Ovary (tissue), 10 donors: ENCODE measurements at places on chromosomes 1 and 21.

- no peak for DNase-seq
These were observed 262.9 kb downstream of the PLA2G4A start for GRCh38 chr1:187091666-187092065.

DNA sequence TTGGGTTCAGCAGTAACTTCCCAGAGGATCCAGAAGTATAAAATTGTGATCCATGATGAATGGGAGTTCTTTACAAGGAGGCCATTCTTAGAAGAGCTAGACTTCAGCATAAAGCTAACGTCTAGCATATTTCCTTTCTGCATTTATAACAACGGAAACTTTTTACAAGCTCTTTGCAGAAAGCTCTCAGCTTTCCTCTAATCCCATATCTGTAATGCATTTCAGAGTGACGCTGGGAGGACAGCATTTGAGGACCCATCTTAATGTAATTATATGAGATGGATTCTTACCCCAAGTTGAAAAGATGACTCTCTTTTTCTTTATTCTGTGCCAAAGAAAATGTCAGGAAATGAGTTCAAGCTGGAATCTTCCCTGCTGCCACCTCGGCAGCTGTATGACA, 132.0 kb upstream of the CACHD1 start:
- DNase-seq, result no peak

GRCh38 chr21:18960306-18960705, 556.7 kb upstream of the TMPRSS15 start:
- DNase-seq, result no peak

- DNase-seq, result no peak
These were observed 163.2 kb upstream of the CACYBP start for GRCh38 chr1:174836543-174836942.

DNA sequence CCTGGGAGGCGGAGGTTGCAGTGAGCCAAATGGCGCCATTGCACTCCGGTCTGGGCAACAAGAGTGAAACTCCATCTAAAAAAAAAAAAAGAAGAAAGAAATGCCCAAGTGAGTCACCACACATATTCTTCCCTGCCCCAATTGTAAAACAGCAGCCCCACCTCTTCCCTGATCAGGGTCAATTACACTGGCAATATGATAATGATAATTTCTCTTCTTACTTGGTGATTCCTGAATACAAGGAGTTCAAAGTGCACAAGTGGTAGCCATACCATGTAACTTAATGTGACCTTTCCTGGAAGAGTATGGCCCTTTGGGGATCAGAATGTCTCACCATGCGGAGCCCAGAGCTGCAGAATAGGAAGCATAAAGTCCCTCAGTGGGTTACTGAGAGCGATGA, 11.8 kb upstream of the CGN start:
- DNase-seq, result no peak

GRCh38 chr1:109644670-109645069, 11.2 kb upstream of the GSTM4 start:
- DNase-seq, result no peak

DNA sequence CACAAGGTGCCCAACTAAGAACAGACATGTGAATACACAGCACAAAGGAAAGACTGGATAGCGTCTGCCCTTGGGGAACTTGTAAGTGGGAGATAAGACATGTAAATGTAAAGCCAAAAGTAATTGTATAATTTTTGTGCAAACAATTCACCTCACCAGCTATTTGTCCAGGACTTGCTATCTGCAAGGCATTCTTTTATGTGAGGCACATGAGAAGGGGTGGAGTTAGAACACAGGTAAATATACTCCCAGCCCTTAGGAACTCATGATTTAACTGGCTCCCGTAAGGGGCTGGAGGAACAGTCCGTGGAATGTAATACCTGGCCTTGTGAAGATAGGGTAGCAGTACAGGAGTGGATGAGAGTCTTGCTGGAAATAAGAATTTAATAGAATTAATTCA, 61.3 kb downstream of the CDK18 start:
- DNase-seq, result no peak

DNA sequence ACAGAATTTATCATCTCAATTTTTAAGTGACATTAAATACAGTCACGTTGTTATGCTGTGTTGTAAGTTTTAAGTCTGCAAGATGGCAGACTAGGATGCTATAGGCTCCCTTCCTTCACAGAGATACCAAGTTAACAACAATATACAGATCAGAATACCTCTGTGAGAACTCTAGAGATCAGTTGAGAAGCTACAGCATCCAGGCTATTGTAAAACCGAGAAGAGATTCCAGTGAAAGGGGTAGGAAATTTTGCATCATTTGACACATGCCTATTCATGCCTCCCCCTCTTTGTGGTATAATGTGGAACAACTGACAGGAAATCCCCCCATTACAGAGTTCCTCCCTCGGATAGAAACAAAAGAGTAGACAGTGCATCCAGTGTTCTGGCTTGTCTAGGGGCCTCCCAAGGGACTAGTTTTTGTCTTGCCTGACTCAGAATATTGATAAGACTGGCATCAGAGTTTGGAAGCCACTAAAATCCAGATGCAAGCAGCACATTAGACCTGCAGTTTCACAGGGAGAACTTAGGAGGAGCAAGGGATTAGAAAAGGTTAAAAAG, 80.6 kb downstream of the LBR start:
- DNase-seq, result no peak
